Activated CD4-positive, alpha-beta memory T cell treated with anti-CD3 and anti-CD28 coated beads for 36 hours (primary cell): ENCODE measurements at places on chromosomes 3 and 15. TPM values are rescaled to one million over a fixed set of nuclear protein-coding genes. Genes with fewer than 3 reads are reported as not detected.

Gene EEF1AKMT4
- total RNA-seq: 3.5 TPM

Gene GCSAM
- 11.7 TPM for total RNA-seq

Gene CIB1
- total RNA-seq: 162 TPM

Gene GOLGA8S
- total RNA-seq: not detected

Gene ATP13A5
- total RNA-seq: not detected

Gene ACOX2
- not detected for total RNA-seq

Gene VIPR1
- total RNA-seq: 5.9 TPM

Gene SEC62
- 59.7 TPM for total RNA-seq

Gene FAM3D
- total RNA-seq: not detected

Gene TGM5
- not detected for total RNA-seq

GRCh38 chr15:68371160-68371559 lies 60.8 kb downstream of the ITGA11 start:
- H3K27ac ChIP-seq: no peak overlapping the region
- H3K36me3 ChIP-seq: no peaks in the 10 kb centered on the region
- no peak for DNase-seq
- H3K4me3 ChIP-seq: no peak overlapping the region
- H3K27me3 ChIP-seq: peaks cover 7% of the 10 kb centered on the region
- no peaks in the 10 kb centered on the region for H3K4me1 ChIP-seq

DNA sequence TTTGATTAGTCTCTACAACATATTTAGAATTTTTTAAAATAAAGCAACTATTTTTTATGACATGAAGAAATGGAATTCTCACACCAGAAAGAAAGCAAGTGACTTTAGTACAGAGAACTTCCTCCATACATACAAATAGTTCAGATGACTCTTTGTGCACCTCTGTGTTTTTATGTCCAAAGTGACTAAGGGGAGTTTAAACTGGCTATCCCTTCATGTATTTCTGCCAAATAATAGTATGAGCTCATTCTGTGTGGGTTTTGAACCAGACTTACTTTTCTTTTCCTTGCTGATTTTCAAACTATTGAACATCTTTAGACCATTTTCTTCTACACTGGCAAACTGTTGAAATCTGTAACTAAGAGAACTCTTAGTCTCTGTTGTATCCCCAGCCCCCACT lies 196.3 kb downstream of the EPHA3 start:
- no peaks in the 10 kb centered on the region for H3K27me3 ChIP-seq
- no peaks in the 10 kb centered on the region for H3K36me3 ChIP-seq
- H3K27ac ChIP-seq: no peak overlapping the region
- H3K4me3 ChIP-seq: no peak overlapping the region

GRCh38 chr15:30650012-30650929 lies 24.3 kb downstream of the ARHGAP11B start:
- H3K4me3 ChIP-seq: no peak overlapping the region
- DNase-seq: no peak
- H3K4me1 ChIP-seq: peaks cover 14% of the 10 kb centered on the region
- H3K27ac ChIP-seq: no peak overlapping the region
- no peaks in the 10 kb centered on the region for H3K27me3 ChIP-seq

- H3K27ac ChIP-seq: no peak overlapping the region
- peaks cover 2% of the 10 kb centered on the region for H3K27me3 ChIP-seq
- H3K4me3 ChIP-seq: no peak overlapping the region
Observed at GRCh38 chr3:34207806-34208205, 409.4 kb downstream of the PDCD6IP start.

DNA sequence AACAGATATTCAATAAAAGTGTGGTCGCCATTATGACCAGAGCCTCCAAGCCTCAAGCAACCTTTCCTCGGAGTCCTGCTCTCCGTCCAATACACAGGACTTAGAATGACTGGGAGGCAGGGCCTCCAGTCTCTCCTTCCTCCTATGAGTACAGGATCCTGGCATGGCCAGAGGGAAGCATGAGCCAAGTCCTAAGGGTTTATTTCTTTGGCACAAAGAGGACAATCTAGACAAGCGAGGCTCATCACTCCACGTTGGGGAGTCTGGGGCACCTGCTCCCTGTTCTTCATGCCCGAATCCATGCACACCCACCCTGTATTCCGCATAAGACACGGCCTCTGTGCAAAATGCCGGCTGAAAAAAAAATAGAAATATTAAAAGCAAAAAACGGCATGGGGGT lies 6.8 kb downstream of the PRRT3 start:
- no peaks in the 10 kb centered on the region for H3K27me3 ChIP-seq
- H3K4me1 ChIP-seq: peaks cover 5% of the 10 kb centered on the region
- peak overlapping the region; percentile 39 for H3K4me3 ChIP-seq
- peaks cover 4% of the 10 kb centered on the region for H3K36me3 ChIP-seq
- DNase-seq: no peak

DNA sequence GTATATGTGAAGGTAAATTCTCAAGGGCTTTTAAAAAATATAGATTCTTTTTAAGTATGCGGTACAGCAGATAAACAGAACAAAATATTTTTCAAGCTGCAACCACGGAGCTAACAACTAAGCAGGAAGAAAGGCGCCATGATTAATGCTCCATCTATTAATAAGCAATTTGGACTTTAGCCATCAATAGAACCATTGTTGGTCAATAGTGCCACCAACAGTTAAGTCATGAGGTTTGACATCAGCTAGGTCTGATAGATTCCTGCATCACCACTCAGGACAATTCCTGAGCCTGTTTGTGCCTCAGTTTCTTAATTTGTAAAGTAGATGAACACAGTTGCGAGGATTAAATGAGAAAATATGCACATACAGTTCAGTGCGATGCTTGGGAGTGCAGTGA lies 65.1 kb upstream of the FAM3D start:
- H3K27ac ChIP-seq: no peak overlapping the region
- no peaks in the 10 kb centered on the region for H3K36me3 ChIP-seq
- no peaks in the 10 kb centered on the region for H3K27me3 ChIP-seq
- H3K4me3 ChIP-seq: no peak overlapping the region

- H3K27me3 ChIP-seq: no peaks in the 10 kb centered on the region
- H3K4me3 ChIP-seq: no peak overlapping the region
- no peaks in the 10 kb centered on the region for H3K4me1 ChIP-seq
- no peak for DNase-seq
Observed at GRCh38 chr15:59571606-59572005, 40.0 kb upstream of the GCNT3 start.

DNA sequence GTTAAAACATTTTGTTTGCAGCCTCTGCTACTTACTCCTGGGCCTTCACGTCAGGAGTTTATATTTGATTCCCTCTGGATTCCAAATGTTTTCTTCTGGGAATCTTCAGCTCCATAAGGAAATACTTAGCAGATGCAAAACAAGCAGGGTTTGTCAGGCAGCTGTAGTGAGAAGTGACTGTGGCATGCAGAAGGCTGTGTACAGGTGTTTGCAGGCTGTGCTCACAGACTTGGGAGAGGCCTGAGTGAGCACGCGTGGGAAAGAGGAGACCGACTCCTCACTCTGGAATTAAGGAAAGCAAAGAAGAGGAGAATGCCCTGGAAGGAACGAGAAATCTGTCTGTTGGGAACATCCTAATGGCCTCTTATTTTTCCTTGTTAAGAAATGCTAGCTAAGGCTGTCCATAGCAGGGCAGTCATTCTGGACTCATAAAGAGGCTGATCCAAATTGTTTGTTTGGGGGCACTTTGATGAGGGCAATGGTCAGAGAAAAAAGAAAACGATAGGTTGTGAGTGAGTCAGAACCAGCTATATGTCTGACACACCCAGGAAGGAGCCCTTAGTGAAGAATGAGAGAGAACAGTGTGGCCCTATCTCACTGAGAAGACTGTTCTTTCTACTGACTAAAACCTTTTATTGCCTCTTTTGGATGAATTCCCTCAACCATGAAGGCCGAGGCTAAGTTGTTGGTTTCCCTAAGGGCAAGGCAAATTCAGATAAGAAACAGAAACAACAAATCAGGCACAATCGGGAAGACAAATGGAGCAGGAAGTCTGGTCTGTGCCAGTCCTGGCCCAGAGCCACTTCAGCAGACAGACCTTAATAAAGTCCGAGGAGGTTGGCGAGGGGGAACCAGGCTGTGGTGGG lies 82.6 kb downstream of the TGFBR2 start:
- peaks cover 77% of the 10 kb centered on the region for H3K4me1 ChIP-seq
- no peak overlapping the region for H3K4me3 ChIP-seq
- no peaks in the 10 kb centered on the region for H3K27me3 ChIP-seq
- H3K36me3 ChIP-seq: peaks cover 65% of the 10 kb centered on the region

GRCh38 chr3:56522374-56522773 lies 34.6 kb upstream of the CCDC66 start:
- no peak overlapping the region for H3K4me3 ChIP-seq
- H3K36me3 ChIP-seq: no peaks in the 10 kb centered on the region
- H3K4me1 ChIP-seq: no peaks in the 10 kb centered on the region
- H3K27me3 ChIP-seq: peaks cover 7% of the 10 kb centered on the region
- no peak overlapping the region for H3K27ac ChIP-seq

GRCh38 chr15:62853841-62854225 lies 188.7 kb upstream of the TPM1 start:
- H3K27me3 ChIP-seq: peaks cover 14% of the 10 kb centered on the region
- H3K36me3 ChIP-seq: no peaks in the 10 kb centered on the region

DNA sequence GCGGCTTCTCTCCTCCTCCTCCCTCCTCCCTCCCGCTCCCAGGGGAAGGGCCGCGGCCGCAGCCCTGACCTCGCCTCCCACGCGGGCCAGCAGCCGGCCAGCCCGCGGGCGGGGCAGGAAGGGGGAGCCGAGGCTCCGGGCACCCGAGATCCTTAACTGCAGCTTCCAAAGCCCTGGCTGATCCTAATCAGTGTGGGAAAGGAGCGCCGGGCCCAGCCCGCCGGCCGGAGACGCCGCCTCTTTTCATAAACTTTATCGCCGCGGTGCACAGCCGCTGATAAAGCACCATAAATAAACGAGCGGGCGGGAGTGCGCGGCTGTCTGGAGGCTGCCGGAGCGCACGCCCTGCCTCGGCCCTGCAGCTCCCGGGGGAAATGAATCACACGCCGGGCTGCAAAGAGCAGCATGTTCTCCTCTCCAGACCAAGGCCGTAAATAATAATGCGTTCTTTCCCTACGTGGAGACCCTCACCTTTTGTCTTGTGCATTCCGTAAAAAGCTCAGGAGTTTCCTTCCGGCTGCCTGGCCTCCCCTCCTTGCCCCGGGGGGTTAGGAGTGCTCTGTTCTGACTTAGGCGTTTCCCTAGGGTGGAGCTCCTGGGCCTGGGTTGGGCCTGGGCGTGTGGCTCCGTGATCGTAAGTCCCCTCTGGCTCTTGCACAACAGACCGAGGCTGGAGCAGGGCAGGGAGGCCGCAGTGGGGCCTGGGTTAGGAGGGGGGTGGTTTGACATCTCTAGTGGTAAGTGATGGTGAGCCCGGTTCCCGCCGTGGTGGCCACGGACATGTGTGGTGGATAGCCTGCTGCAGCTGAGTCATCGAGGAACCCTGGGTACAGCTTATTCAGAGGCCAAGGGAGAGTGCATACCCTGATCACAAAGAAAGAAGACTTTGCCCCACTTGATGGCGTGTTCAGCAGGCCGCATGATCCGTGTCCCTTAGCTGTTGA lies 132.6 kb upstream of the HES1 start:
- H3K4me3 ChIP-seq: no peak overlapping the region
- peak; percentile 49 for DNase-seq
- peaks cover 39% of the 10 kb centered on the region for H3K27me3 ChIP-seq
- H3K36me3 ChIP-seq: no peaks in the 10 kb centered on the region
- peaks cover 3% of the 10 kb centered on the region for H3K4me1 ChIP-seq

- no peak for DNase-seq
- H3K27me3 ChIP-seq: peaks cover 7% of the 10 kb centered on the region
- H3K27ac ChIP-seq: no peak overlapping the region
- H3K4me1 ChIP-seq: no peaks in the 10 kb centered on the region
- no peak overlapping the region for H3K4me3 ChIP-seq
Observed at GRCh38 chr3:186628756-186629155, 11.4 kb upstream of the FETUB start.

GRCh38 chr3:178421069-178421468 lies 115.2 kb upstream of the KCNMB2 start:
- peaks cover 5% of the 10 kb centered on the region for H3K4me1 ChIP-seq
- no peak for DNase-seq
- no peak overlapping the region for H3K4me3 ChIP-seq
- H3K27me3 ChIP-seq: peaks cover 2% of the 10 kb centered on the region

DNA sequence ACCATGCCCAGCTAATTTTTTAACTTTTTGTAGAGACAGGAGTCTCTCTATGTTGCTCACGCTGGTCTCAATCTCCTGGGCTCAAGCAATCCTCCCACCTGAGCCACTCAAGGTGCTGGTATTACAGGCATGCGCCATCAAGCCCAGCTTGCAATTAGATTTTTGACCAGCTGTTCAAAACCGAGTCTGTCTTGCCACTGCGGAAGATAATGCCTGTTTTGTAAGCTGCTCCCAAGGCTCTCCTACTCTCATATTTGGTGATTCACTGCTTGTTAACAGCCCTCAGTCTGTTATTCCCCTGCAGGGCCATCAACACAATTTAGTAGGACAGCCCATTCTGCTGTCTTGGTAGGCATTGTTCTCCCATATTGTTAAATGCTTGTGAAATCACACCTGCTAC lies 17.8 kb upstream of the MCCC1 start:
- H3K36me3 ChIP-seq: no peaks in the 10 kb centered on the region
- H3K4me3 ChIP-seq: no peak overlapping the region
- peaks cover 17% of the 10 kb centered on the region for H3K27me3 ChIP-seq
- no peak overlapping the region for H3K27ac ChIP-seq
- peaks cover 4% of the 10 kb centered on the region for H3K4me1 ChIP-seq
- DNase-seq: no peak

DNA sequence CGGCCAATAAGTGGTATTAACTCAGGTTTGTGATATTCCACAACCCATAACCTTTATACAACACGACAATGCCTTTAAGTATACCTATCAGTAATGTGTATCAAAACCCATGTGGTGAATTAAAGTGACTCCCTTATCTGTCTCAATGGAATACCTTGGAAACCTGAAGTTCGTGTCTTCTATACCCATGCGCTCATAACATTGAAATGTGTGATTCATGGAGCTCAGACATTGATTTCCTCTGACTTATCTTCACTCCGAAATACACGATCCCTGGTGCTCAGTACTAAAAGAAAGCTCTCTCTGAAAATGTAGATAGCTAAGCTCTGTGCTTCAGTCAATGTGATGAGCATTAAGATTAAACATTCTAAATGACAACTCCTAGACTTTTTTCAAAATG lies 140.3 kb downstream of the TBC1D5 start:
- DNase-seq: no peak
- peaks cover 11% of the 10 kb centered on the region for H3K36me3 ChIP-seq
- H3K4me1 ChIP-seq: peaks cover 12% of the 10 kb centered on the region
- H3K27me3 ChIP-seq: no peaks in the 10 kb centered on the region
- no peak overlapping the region for H3K4me3 ChIP-seq

DNA sequence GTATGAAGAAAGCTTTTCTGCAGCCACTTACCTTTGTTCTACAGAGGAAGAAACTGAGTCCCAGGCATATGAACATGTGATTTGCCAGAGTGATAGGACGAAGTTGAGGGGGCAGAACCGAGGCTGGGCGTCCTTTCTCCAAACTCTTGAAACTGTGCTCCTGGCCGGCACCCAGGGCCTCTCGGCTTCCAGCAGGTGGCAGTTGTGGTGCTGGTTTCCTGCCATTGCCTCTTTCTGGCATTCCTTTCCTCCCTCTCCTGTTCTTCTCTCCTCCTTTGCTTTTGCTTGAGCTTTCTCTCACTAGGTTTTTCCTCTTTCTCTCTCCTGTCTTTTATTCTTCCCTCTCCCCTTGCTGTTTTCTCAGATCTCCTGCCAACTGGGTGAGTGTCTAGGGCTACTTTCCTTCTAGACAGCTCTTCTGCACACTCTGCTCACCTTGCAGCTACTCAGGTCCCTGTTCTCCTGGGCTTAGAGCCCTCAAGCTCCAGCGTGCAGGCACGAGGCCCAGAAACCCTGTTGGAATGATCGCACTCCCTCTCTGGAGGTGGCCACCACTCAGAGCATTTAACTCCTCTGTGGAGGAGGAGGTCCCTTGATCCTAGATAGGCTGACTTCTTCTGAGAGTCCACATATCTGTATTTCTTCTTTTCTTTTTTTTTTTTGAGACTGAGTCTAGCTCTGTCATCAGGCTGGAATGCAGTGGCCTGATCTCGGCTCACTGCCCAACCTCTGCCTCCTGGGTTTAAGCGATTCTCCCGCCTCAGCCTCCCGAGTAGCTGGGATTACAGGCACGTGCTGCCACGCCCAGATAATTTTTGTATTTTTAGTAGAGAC lies 26.2 kb downstream of the TRAK1 start:
- no peak overlapping the region for H3K4me3 ChIP-seq
- DNase-seq: no peak
- H3K36me3 ChIP-seq: no peaks in the 10 kb centered on the region
